ENCODE measurements at places on chromosomes 7 and 10.

GRCh38 chr7:29123626-29124190 is 22.6 kb downstream of the CPVL start:
- no peak for DNase-seq

DNA sequence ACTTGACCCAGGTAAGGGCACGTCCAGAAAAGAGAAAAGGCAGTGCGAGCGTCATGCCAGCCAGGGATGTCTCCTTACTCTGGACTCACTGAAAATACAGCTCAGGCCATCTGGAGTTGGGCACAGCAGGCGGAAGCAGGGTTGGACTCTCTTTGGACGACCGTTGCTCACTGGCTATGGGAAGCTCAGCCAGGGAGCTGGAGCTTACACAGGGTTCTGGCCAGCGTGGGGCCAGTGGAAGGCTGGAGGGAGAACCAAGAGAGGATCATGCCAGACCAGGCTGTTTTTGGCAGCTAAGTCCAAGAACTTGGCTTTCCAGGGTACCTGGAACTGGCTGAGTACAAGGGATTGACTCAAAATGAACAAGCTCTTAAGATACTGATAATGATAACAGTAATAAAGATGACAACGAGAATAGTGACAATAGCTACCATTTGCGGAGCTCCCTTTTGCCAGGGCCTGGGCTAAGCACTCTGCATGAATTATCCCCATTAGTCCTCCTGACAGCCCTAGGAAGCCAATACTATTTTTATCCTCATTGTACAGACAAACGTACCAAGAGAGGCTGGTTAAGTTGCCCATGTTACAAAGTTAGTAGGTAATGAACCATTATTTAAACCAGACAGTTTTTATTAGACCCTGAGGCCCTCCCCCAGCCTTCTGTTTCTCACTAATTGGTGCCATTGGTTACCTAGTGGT is 177.6 kb downstream of the PTPN20 start:
- DNase-seq: no peak

DNA sequence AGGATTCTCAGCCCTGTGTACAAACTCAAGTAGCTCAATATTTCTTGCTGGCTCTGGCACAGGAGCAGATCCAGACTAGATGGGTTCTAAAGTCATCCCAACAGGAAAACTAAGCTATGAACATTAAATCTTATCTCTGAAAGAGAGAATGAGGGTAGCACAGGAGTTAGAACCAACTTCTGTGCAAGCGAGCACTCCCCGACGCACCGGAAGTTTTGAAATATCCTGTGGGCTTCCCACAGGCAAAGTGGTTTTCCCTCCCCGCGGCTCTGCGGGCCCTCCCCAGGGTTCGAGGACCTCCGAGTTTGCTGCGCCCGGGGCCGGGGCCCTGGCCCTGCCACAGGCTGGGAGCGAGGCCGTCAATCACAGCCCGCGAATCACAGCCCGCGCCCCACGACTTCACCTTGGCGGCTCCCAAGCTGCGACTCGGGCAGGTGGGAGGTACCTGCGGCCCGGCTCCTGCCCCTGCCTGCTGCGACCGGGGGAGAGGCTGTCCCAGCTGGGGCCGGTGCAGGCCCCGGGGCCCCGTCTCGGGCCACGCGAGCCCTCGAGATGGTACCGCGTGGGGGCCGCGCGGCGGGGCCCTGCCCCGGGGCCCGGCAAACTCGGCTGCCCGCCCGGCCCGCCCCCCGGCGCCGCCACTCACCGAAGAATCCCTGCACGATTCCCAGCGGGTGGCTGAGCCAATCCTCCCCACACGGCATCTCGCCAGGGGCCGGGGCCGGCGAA is 598 bp downstream of the MCMBP start:
- peak; percentile 32 for DNase-seq

DNA sequence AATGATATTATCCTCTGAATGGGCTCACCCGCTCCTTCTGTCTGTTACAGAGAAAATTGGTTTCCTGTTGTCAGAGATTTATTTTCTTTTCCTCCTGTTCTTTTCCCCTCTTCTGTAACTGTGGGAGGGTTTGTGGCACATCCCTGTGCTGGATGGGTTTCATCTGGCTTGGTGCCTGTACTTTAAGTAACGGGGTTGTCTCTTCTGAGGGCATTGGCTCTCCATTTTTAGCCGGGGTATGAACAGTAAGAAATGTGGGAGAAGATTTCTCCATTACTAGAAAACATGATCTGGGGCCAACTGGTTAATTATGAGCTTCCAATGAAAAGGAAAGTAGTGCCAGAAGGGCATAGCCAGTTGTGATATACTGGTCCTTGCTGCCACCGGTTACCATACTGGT is 142.6 kb downstream of the SND1 start:
- no peak for DNase-seq

All from A172 (cell line).